ENCODE measurements at places on chromosomes 3 and 15.

DNA sequence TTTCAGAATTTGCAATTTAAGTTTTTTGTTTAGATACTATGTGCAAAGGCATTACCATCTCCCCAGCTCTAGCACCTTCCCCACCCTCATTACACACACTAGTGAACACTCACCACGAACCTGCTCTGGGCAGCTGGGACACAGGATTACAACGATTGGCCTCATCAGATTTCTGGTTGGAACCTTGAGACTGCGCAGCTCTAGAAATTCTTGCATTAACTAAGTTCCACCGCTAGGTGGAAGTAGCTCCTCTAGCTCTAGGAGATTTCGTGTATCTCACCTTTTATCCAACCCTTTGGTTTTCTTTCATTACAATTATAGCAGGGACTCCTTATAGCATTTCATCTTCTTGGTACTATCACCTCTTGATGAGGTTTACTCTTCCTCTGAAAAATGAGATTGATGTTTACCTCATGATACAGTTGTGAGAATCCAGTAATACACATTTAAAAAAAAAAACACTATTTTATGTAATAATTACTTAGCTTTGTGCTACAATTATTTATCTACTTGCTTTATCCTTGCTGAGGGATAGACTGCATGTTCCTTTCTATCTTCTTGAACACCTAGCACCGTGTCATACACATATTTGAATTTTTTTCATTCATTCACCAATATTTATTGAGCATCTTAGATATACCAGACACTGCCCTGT is 28.7 kb upstream of the PLOD2 start:
- DNase-seq = peak; percentile 65

DNA sequence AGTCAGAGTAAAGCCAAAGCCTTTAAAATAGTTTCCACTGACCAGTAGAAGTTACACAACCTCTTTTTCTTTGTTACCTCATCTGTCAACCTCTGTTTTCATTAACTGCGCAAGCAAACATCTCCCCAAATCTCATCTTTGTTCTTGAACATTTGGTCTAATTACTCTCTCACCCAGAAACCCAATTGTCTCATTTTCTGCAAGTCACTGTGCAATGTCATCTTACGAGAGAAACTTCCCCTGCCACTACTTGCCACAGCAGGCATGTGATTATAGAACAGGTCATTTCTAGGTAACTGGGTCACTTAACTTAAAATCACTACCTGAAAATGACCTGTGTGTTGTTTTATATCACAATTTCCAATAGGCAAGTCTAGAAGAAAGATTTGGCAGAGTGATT is 159.4 kb downstream of the SI start:
- DNase-seq = no peak

DNA sequence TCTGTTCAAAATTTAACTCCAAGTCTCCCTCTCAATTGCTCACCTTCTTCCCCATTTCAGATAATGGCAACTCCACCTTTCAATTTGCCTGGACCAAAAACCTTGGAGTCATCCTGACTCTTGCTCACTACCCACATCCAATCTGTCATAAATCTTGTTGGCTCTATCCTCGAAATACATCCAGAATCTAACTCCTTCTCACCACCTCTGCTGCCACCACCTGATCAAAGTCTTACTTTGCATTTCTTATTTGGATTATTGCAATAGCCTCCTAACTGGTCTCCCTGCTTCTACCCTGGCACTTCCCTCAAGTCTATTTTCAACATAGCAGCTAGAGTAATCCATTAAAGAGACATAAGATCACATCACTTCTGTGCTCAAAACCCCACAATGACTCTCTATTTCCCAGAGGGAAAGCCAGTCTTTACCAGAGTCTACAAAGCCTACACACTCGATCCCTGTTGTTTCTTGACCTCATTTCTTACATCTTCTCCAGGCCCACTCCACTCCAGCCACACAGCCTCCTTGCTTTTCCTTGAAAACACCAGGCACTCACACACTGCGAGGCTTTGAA is 86.6 kb downstream of the GPR156 start:
- DNase-seq = peak; percentile 48

- peak; percentile 9 for DNase-seq
Measured at GRCh38 chr3:108215871-108216270, 6.4 kb downstream of the IFT57 start.

DNA sequence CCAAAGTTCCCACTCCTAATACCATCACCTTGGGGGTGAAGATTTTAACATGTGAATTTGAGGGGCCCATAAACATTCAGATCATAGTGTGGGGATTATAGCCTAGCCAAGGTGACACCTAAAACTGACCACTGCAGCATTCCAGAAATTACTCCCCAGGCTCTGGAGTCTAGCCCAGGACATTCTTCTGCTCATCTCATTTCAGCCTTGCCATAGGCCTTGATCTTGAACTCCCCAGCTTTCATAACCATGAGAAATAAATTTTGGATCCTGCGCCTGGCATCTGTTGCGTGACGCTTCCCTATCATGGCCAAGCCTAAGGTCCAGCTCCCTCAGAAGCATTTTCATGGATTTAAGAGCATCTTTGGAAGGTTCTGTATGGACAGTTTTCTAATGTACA is 502.9 kb upstream of the THBS1 start:
- peak; percentile 50 for DNase-seq

GRCh38 chr3:188937389-188937788 is 234.4 kb upstream of the TPRG1 start:
- DNase-seq = peak; percentile 23

- DNase-seq = no peak
Measured at GRCh38 chr3:157534725-157535161, 31.5 kb upstream of the VEPH1 start.

GRCh38 chr15:91942720-91943394 is 89.3 kb downstream of the SLCO3A1 start:
- peak; percentile 63 for DNase-seq

- peak; percentile 37 for DNase-seq
Measured at GRCh38 chr15:92906563-92907081, 6.5 kb downstream of the CHD2 start.

DNA sequence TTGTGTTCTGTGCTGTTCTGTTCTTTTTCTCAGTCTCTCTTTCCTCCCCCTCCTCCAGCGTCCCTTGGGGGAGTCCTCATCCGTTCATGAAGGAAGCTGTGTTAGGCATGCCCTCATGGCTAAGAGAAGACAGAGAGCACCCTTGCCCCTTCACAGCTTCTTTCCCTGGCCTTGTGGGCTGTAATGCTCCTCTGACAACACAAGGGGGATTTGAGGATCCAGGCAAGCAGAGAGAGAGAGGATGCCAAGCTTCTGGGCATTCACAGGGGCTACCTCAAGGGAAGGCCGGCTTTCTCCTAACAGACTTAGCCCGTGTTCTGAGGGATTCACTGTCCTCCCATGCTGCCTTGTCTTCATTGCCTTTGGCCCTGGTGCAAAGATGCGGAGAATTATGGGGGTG is 389.5 kb downstream of the LRTM1 start:
- DNase-seq = no peak

Data from EL (cell line).